ENCODE measurements at places on chromosomes 16 and 17.

DNA sequence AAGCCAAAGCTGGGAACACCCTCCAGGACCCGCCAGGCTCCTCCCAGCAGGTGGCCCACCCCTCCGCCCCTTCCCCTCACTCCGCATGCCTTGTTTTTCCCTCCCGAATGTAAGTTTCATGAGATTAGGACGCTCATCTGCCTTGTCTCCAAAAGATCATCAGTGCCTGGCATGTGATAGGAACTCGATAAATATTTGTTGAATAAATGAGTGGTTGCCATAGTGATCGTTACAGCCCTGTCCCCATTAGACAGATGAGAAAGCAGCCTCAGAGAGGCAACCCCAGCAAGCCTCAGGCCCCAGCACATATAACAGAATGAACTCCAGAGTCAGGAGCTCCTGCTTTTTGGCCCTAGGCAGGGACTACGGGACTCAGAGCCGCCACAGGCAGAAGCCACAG, 5.0 kb downstream of the CAMKK1 start:
- no peak for DNase-seq

DNA sequence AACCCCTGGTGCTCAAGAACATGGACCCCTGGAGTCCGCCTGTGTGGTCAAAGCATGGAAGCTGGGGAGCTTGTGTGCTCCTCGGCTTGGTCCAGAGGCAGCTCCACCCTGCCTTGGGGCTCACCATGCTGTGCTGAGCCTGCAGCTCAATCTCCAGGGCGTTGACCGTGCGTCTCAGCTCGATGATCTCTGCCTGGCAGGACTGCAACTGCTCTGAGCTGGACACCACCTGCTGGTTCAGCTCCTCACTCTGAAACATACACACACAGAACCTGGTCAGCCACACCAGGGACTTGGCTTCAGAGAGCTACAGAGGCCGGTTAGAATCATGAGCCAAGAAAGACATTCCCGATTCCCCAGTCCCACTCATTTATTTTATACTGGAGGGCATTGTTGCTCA, 2.7 kb downstream of the KRT35 start:
- DNase-seq, result no peak

DNA sequence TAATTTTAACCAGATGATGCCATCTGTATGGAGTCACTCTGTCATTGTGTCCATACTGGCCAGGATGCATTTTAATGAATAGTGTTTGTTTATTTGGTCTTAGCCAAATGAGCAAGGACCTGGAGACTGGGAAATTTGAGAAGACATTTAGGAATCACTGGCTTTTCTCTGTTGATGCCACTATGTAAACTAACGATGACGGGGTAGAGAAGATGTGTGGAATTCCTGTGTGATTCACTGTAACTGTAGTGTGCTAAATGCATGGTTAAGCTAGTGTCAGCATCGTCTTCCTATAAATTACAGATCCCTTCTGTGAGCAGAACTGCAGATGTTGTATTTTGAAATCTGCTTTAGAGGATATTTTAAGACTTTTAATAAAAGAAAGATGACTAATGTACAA, 66.6 kb downstream of the NOS2 start:
- DNase-seq, result no peak

GRCh38 chr17:41521574-41522261, 3.0 kb upstream of the KRT15 start:
- no peak for DNase-seq

GRCh38 chr16:87192452-87193073, 124.6 kb downstream of the C16orf95 start:
- no peak for DNase-seq

DNA sequence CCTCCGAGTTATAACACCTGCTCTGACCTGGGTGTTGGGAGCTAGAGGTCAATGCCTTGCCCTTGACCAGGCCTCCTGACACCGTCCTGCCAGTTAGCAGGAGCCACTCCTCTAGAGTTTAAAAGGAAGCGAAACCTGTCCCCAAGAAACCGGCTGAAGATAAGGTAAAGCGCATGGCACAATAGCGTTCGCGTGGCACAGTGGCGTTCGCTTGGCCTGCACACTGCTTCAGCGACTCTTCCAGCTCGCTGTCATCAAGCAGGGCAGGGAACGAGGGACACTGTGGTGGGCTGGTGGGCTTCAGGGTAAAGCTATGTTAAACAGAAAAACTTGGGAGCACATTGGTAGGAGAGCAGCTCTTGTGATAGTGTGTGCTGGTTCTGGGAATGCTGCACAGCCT, 28.2 kb upstream of the ETV4 start:
- DNase-seq, result no peak

- DNase-seq, result no peak
These were observed 21.5 kb upstream of the PECAM1 start for GRCh38 chr17:64411999-64412771.
